Activated CD4-positive, alpha-beta T cell treated with anti-CD3 and anti-CD28 coated beads for 24 hours (primary cell): ENCODE measurements at places on chromosomes 4 and X.

GRCh38 chr4:8355864-8356565 lies 84.5 kb downstream of the ACOX3 start:
- DNase-seq: no peak

GRCh38 chr4:90211174-90211573 lies 84.0 kb downstream of the CCSER1 start:
- DNase-seq: no peak

DNA sequence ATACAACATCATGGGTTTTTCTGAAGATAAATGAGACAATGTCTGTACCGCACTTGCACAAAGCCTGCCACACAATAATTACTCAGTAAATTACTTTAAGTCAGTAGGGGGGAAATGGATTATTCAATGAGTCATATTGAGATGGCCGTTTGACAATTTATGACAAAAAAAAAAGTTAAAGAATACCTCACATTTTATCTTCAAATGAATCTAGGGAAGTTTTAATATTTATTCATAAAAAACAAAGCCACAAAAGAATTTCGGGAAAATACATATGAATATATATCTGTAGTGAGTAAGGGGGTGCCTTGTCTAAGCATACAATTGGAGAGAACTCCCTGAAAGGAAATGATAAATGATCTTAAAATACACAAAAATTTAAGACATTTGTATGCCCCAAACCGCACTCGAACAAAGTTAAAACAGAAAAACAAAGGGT lies 197.0 kb upstream of the SLC7A11 start:
- no peak for DNase-seq

DNA sequence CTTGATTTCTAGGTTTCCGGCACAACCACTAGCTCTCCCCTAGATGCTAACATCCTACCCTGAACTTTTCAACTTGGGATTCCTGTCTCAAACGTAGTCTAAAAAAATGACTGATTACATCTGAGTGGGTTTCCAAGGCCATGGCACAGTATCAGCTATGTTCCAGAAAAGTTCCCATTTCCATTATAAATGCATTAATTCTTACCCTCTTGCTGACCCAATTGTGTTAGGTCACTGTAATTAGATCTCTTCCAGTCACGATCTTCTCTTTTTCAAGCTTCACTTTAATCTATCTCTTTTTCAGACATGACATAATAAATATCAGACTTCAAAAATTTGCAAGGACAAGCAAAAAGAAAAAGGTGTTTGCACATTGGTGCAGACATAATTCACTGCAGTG lies 50.6 kb upstream of the PDE5A start:
- no peak for DNase-seq

DNA sequence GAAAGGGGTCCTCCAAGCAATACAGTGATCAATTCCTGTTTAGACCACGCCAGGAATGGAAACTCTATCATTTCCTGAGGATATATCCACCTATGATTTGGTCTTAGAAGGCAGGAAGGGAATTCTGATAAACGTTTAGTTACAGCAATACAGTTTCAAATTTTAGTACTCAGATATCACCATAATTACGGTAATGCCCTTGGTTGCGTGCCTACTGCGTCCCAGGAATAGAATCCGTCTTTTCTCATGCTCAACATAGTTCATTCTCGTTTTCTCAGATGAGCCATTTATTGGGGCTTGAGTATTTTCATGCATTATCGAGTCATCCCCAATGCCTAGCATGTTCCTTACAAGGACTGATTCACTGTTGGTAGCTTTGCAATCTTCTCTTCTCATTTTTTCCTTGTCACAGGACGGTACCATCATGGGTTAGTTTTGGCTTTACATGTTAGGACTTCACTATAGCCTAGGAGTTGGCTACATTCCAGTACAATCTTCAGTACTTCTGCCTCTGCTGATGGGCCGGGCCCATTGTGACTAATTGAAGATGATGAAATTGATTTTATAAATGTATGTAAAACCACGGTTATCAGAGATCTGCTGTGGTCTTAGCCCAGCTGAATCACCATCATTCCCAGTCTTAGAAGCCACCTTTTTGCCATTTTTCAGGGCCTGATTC lies 4.4 kb upstream of the PRKX start:
- no peak for DNase-seq

DNA sequence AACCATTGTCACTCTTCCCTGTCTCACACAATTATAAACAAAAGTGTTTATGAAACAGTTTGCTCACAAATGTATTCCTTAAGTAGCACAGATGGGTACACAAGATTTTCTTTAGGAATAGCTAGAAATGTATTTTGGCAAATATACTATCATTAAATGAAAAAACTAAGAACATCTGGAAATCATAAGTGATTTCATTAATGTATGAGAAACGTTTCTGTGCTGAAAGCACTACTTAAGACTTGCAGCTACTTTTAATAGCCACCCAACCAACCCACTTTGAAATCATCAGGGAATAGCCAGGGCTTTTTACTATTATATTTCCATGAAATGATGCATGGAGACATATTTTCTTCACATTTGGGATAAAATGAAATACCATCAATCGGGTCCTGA lies 62.3 kb upstream of the NAP1L5 start:
- no peak for DNase-seq

GRCh38 chr4:155780775-155781174 lies 22.0 kb downstream of the GUCY1B1 start:
- no peak for DNase-seq

GRCh38 chr4:56619160-56619559 lies 61.9 kb downstream of the HOPX start:
- DNase-seq: no peak

DNA sequence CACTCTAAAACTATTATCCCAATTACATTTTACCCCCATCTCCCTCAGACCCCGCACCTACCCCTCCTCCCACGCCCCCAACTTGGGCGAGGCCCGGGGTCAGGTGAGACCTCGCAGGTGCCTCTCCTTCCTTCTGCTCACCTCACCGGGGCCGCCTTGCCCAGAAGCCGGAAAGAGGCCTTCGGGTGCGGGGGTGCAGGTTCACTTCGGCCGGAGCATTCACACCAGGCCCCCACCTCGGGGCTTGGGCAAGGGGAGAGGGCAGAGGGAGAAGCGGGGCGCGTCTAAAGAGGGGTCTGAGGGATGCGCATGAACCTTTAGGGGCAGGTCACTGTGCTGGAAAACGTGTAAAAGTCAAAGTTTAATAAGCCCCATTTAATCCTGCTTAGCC lies 427 bp downstream of the ZNF182 start:
- DNase-seq: no peak

- no peak for DNase-seq
These were observed 98.9 kb downstream of the KLHL8 start for GRCh38 chr4:87121341-87122065.

DNA sequence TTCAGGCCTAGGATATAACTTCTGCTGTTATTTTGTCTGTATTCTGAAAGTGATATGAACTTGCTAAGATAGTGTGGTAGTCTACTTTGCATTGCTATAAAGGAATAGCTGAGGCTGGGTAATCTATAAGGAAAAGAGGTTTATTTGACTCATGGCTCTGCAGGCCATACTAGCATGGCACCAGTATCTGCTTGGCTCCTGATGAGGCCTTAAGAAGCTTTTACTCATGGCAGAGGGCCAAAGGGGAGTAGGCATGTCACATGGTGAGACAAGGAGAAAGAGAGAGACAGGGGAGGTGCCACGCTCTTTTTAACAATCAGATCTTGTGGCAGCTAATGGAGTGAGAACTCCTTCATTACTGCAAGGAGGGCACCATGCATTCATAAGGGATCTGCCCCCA lies 247.3 kb downstream of the GPAT3 start:
- no peak for DNase-seq

GRCh38 chr4:126757219-126757618 lies 875.5 kb upstream of the INTU start:
- DNase-seq: no peak

GRCh38 chrX:72002875-72003274 lies 92.2 kb downstream of the NHSL2 start:
- DNase-seq: no peak

- DNase-seq: peak; percentile 57
These were observed 27.8 kb downstream of the ELF4 start for GRCh38 chrX:130082244-130083106.

DNA sequence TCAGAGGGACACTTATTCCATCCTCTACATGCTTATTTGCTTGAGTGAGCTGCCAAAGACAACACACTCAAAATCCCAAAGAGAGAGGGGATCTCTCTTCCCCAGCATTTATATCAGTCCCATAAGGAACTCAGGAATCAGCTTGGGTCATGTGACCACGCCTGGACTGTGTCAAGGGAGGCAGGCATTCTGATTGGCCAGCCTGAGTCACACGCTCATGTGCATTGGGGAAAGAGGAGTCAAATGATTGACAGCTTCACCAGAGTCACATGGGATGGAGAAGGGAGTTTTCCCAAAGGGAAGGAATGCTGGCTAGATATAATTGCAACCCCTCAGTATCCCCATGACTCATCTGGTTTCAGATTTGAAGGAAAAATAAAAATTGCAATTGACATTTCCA lies 49.0 kb downstream of the RWDD4 start:
- no peak for DNase-seq

DNA sequence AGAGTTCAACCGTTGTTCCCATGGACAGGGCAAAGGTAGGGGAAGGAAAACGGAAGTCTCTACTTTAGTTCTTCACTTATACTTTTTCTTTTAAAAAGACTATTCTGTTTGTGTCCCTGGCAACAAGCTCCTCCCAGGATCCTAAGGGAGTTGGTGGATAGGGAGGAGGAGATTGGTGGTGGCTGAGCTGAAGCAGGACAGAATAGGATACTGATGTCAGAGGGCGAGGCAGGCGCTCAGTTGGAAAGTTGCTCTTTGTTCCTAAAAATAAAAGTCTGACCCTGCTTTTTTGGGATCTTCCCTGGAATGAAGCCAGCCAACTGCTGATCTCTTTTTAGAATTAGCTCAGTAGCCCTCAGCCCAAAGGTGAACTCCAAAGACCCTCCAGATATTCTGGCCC lies 104.7 kb downstream of the MGST2 start:
- DNase-seq: no peak

GRCh38 chr4:113481820-113482219 lies 279.7 kb downstream of the CAMK2D start:
- no peak for DNase-seq

DNA sequence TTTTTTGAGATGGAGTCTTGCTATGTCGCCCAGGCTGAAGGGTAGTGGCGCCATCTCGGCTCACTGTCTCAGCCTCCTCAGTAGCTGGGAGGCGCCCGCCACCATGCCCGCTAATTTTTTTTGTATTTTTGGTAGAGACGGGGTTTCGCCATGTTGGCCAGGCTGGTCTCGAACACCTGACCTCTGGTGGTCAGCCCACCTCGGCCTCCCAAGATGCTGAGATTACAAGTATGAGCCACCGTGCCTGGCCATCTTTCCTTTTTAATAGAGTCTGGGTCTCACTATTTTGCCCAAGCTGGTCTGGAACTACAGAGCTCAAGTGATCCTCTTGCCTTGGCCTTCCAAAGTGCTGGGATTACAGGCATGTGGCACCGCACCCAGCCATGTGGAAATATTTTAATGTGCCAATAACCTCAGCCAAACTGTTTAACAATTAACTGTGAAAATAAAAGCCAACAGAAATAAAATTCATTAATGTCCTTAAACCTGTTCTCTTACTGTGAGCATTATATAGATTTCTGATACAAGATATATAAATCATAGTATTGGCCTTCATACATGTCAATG lies 16.3 kb downstream of the PDS5A start:
- DNase-seq: no peak

GRCh38 chr4:20254511-20255250 lies 3.0 kb downstream of the SLIT2 start:
- DNase-seq: no peak

DNA sequence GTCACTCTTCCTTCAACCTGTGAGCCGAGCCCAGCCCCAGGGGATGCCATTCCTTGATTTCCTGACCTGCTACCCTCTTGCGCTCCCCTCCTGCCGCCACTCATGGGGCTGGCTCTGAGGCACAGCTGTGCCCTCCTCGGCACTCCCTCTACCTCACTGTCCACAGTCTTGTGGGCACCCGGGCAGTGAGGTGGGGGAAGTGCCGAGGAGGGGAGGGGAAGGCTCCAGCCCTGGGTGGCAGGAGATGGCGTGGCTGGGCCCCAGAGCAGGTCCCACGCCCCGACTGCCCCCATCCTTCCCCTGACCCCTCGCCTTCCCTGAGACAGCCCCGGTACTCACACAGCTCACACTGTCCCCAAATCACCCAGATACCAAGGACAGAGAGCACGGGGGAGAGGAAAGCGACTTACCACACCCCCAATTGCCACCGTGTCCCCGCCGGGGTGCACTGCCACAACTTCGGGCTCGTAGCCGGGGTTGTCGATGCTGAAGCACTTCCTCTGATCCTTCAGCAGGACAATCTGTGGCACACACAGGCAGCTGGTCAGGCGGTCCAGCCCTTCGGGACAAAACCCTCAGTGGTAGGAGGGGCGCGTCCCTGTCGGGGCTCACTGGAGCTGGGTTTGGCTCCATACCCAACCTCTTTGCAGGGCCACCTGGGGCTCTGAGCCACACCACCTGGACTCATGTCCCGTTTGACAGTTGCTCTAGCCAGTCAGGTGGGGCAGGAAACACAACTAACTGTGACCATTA lies 37.9 kb downstream of the WDR1 start:
- DNase-seq: no peak

- no peak for DNase-seq
These were observed 175.6 kb downstream of the COL25A1 start for GRCh38 chr4:109126856-109127255.

GRCh38 chr4:138014590-138015288 lies 227.4 kb downstream of the SLC7A11 start:
- DNase-seq: no peak

- no peak for DNase-seq
These were observed 10.3 kb upstream of the DUSP9 start for GRCh38 chrX:153636716-153637115.

DNA sequence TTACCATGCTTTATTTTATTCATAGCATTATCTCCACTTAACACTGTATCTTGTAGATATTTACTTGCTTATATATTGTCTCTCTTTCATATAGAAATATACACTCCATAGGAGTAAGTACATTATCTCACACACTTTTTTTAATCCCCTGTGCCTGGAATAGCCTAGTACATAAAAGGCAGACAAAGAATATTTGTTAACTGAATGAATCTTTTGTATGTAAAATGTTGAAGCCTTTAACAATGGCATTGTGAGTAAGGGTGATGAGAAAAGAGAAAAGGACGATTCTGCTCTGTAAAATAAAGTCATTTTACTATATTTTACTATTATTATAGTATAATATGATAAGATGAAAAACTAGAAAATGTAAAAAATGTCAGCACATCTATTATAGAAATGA lies 97.7 kb upstream of the PDHA2 start:
- no peak for DNase-seq
